Stimulated activated CD8-positive, alpha-beta memory T cell treated with anti-CD3 and anti-CD28 coated beads, Interleukin-2, amount 100 ng/mL, for 1 hour (primary cell): ENCODE measurements at places on chromosomes 3 and 15.

DNA sequence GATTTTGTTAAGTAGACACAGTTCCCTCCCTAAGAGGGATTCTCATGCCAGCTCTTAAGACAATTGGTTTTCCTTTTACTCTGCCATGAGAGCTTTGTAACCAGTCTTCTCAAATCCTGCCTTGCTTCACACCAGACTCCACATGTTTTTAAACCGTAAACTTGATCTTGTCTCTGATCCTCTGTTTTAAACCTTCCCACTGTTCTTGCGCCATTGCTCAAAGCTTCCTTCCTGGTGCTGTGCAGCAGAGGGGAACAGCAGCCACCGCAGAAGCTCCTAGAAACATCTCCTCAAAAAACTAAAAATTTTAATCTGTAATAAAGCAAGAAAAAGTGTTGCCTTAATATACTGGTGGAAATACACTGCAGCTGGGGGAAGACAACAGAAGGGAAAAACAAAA, 154.5 kb upstream of the SATB1 start:
- no peak for DNase-seq

GRCh38 chr15:79943820-79944219, 27.2 kb downstream of the BCL2A1 start:
- DNase-seq: no peak

- DNase-seq: no peak
Measured at GRCh38 chr3:159513867-159514380, 474.7 kb upstream of the IL12A start.

DNA sequence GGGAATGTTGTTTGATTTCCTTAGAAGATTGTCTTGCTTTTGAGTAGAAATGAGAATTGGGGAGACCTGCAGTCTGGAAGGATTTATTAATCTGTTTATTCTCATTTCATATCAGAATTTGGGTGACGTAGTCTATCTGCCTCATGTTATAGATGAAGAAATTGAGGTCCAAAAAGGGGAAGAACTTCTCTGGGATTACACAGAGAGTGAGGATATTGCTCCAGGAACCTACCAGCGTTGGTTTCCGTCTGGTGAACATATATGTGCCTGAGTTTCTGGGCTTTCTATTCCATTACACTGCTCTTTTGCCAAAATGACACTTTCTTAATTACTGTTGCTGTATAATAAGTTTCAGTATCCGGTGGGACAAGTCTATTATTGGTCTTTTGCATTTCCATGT, 51.8 kb downstream of the CTDSPL start:
- no peak for DNase-seq

DNA sequence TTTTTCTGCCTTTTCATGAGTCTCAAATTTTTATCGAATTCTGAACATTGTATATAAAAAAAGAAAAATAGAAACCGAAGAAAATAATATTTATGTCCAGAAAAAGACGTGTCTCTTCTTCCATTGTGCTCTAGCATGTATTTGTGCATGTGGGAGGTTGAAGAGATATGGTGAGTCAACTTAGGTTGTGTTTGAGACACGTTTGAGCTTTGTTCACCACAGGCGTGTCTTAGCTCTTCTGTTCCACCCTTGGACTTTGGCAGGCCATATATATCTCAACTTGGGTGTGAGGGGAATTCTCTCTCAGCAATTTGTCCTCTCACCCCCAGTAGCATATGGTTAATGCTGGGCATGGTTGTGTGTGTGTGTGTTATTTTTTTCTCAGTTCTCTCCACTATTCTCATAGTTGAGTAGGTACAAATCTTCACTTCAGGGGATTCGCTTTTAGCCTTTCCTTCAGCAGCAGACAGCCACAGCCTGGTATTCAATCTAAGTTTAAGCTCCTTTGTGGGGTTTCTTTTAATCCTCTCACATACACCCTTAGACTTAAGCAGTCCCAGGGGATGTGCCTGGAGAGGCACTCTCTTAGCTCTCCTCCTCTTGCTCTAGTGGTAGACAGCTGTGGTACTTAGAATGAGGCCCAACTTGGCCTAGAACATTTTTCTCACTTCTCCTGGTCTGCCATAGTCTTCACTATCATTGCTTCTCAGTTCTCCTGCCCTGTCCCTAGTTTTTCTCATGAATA, 286.5 kb upstream of the RBMS3 start:
- DNase-seq: no peak

DNA sequence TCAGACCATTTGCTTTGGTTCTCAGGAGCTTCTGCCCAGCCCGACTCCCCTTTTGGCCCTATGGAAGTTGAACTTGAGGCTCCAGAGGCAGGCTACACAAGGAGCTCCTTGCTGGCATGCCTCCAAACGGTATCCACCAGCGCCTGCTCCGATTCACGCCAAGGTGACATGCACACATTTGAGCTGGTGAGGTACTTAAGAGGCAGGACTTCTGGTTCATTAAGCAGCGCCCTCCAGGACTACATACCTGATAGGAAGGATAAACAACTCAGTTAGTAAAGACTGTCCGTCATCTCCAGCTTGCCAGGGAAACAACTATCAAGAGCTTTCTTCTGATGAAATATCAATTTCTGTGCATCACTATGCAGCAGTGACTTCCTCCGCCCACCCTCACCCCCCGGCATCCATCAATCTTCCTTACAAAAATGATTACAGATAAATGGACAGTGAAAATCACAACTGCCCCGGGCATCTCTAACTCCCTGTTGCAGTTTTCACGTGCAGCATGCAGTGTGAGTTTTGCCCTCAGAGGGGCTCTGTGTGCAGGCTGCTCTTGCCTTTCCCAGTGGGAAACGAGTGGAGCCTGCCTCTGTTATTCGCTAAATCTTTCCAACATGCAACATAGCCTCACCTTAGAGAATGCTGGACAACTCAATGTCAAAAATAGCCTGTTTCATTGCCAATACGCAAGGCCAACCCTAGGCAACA, 122.9 kb downstream of the ARRDC4 start:
- no peak for DNase-seq

GRCh38 chr3:104676241-104676640, 690.5 kb upstream of the ALCAM start:
- DNase-seq: no peak

- no peak for DNase-seq
Measured at GRCh38 chr3:20046556-20046955, 6.3 kb downstream of the KAT2B start.

GRCh38 chr3:103614719-103615118, 1179.9 kb downstream of the ZPLD1 start:
- no peak for DNase-seq

DNA sequence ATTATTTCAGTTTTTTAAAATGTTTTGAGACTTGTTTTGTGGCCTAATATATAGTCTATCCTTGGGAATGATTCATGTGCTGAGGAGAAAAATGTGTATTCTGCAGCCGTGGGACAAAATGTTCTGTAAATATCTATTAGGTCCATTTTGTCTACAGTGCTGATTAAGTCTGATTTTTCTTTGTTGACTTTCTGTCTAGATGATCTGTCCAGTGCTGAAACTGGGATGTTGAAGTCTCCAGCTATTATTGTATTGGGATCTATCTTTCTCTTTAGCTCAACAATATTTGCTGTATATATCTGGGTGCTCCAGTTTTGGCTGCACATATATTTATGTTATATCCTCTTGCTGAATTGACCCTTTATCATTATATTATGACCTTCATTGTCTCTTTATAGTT, 85.2 kb downstream of the UBE2E2 start:
- DNase-seq: no peak

GRCh38 chr3:17028363-17028762, 143.6 kb downstream of the PLCL2 start:
- DNase-seq: no peak

- no peak for DNase-seq
Measured at GRCh38 chr3:111652492-111653180, 57.5 kb upstream of the ZBED2 start.

DNA sequence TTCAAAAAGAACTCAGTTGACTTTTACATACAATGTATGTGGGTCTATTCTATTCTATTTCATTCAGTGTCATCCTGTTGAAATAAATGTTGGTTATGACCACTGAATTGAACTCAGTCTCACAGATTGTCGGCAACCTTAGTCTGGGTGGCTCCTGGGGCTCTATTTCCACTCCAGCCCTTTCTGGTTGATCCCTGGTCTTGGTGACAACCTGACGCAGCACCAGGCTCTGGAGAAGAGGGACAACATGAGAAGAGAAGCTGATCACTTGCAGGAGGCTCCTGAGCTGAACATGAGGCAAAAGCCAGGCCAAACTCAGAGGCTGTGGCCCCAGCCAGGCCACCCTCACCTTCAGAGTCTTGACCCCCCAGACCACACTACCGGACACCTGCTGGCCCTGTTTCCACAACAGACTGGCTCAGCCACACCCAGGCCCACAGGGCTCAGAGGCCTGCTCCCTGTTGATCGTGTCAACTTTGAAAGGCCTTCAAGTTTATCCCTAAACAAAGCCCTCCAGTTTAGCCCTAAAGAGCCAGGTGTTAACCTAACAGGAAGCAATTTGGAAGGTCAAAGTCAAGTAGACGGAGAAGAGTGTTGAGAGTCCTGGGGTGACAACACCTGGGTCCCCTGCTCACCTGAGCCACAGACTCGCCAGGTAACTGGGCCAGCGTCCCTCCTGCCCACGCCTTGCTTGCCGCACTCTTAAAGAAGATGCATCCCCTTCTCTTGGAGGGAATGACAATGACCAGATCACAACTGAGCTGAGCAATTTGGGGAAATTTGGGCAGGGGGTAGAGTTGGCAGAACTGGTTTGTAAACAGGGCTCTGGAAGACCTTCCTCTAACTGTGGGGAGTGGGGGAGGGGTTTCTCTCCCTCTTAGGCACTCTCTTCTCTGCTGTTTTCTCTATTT, 15.4 kb upstream of the MUC20 start:
- DNase-seq: no peak

DNA sequence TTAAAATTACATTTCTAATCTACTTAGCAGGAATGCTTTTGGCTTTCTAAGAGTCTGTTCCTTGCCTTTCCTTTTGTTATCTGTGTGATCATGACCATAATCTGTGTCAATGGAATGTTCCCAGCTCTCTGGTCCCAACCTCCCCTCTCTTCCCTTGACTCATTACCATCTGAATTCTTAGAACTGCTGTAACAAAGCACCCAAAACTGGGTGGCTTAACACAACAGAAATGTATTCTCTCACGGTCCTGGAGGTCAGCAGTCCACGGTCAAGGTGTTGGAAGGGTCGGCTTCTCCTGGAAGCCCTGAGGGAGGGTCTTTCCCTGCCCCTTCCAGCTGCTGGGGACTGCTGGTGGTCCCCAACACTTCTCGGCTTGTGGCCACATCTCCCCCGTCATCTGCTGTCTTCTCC, 81.1 kb downstream of the LRRK1 start:
- DNase-seq: no peak

DNA sequence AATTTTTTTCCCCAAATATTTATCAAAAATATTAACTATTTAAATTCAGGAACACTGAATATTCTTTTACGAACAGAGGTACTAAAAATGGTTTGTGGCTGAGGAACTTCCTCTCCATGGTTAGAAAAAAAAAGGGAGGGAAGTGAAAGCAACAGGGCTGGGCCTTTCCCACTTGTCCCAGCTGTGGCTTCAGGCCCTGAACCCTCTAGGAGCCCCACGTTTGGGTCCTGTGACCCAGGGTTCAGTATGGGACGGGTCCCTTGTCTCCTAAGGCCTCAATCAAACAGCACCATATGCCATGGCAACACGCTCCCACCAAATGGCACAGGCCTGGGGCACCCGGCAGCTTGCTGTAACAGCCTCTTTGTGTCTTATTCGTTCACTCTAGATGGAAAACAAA, 32.4 kb downstream of the POC1A start:
- no peak for DNase-seq

DNA sequence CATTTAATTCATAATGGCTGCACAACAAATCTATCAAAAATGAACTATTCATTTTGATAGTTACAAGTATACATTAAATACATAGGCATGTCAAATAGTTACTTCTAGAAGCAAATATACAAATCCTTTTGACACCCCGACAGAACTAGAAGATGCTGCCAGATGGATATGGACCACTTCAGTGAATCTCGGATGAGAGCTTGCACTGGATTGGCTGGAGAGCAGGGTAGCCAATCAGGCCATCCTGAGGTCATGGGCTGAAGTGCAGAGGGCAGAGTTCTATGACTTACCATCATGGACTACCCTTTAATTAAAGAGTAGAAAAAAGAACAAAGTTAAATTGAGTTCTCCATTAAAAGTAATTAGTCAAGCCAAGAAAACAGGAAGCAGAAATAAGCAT, 8.3 kb downstream of the CCNL1 start:
- DNase-seq: no peak

DNA sequence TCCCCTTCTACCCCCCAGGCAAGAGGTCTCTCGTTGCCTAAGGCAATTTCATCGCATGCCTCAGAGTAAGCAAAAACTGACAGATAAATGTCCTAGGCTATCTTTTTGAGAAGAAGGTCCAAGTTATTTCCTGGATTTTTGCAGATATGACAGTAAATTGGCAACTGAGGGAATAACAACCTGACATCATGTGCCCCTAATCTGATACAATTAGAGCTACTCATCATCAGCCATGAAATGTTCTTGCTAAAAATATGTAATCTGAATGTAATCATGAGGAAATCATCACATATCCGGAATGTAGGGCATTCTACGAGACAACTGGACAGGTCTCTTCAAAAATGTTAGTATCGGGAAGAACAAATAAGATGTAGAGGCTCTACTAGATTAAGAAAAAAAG, 44.1 kb downstream of the TNIK start:
- no peak for DNase-seq

GRCh38 chr15:91947293-91947679, 93.8 kb downstream of the SLCO3A1 start:
- no peak for DNase-seq

GRCh38 chr3:53805463-53806159, 40.6 kb downstream of the CHDH start:
- no peak for DNase-seq

- no peak for DNase-seq
Measured at GRCh38 chr15:71691081-71691457, 119.3 kb upstream of the NR2E3 start.

- no peak for DNase-seq
Measured at GRCh38 chr15:26939398-26939797, 31.6 kb upstream of the GABRG3 start.

DNA sequence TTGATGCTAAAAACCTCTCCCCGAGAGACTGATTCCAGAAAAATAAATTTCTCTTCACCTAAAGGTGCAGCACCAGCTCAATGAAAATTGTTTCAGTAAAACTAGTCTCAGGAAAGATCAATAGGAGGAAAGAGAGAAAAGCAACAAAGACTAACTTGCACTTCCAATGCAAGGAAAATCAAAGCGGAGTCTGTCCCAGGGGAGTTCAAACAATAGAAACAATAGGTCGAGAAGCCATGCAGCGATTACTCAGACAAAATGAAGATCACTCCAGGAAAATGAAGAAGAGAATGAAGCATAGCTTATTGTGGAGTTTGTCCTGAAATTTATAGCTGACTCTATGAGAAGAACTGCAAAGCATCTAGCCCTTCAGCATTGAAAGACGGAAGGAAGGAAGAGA, 105.1 kb upstream of the FRMD4B start:
- DNase-seq: no peak

GRCh38 chr15:100783291-100783690, 96.3 kb upstream of the ALDH1A3 start:
- DNase-seq: no peak

GRCh38 chr3:160449636-160450598, at the start of gene TRIM59:
Gene TRIM59, minus strand, starts transcription at chr3:160449786. Its CDS starts 10,603 bp downstream, at chr3:160439183.
- DNase-seq: peak; percentile 87

- DNase-seq: no peak
Measured at GRCh38 chr3:34408088-34408487, 609.7 kb downstream of the PDCD6IP start.

- no peak for DNase-seq
Measured at GRCh38 chr3:9951598-9951961, 628 bp downstream of the PRRT3 start.

GRCh38 chr15:61411902-61412510, 182.9 kb upstream of the RORA start:
- no peak for DNase-seq

GRCh38 chr3:39443530-39443929, 23.9 kb upstream of the MOBP start:
- no peak for DNase-seq
